ENCODE measurements at places on chromosomes 7 and 10. TPM values are rescaled to one million over a fixed set of nuclear protein-coding genes. Genes with fewer than 3 reads are reported as not detected.
A peak's percentile ranks its signal among the peaks of the same experiment; 100 is the strongest.

UTF1 gene
- not detected for polyA plus RNA-seq

ADGRA1 gene
- polyA plus RNA-seq: not detected

GRCh38 chr7:48388911-48389310, 217.7 kb downstream of the ABCA13 start:
- H3K36me3 ChIP-seq: no peaks in the 10 kb centered on the region
- H3K27me3 ChIP-seq: no peaks in the 10 kb centered on the region
- no peak overlapping the region for H3K27ac ChIP-seq
- H3K4me3 ChIP-seq: no peak overlapping the region
- DNase-seq: no peak
- no peaks in the 10 kb centered on the region for H3K4me1 ChIP-seq

DNA sequence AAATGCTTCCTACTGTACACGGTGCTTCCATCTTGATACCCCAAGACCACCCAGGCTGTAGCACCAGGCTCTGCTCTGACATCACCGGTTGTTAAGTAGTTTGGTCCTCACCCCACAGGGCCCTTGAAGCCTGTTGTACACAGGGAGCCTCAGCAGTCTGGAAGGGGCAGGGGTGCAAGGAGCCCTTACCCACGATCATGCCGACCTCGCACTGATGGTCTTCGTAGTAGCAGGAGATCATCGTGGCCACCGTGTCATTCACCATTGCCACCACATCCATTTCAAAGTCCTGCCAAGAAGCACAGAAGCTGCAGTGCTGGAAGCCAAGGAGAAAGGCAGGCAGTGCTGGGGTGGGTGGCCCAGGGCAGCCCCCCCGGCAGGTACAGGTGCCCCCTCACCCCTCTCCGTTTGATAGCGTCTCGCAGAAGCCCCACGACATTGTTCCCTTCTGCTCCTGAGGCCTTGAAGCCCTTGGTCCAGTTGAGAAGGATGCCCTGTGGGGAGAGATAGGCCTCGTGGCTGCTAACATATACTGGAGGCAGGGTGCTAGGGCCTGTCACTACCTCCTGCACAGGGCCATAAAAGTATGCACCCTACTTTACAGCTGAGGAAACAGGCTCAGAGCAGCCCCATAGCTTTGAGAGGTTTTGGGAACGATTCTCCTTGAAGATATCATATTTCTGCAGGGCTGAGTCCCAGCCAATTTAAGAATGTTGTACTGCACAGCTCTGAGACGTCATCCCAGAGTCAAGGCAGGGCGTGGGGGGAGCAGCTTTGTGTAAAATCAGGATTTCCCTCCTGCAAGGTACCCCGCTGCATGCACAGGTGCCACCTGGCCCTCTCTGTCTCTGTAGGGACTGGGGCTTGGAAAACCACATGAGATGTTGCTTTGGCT, 8.7 kb upstream of the MYL7 start:
- peaks cover 13% of the 10 kb centered on the region for H3K27me3 ChIP-seq
- H3K36me3 ChIP-seq: no peaks in the 10 kb centered on the region
- H3K4me3 ChIP-seq: no peak overlapping the region
- DNase-seq: no peak
- H3K4me1 ChIP-seq: no peaks in the 10 kb centered on the region

SPACDR gene
- polyA plus RNA-seq: 0.60 TPM

MMD2 gene
- not detected for polyA plus RNA-seq

TSPAN13 gene
- polyA plus RNA-seq: 6.7 TPM

GSTO1 gene
- polyA plus RNA-seq: 311 TPM

DNA sequence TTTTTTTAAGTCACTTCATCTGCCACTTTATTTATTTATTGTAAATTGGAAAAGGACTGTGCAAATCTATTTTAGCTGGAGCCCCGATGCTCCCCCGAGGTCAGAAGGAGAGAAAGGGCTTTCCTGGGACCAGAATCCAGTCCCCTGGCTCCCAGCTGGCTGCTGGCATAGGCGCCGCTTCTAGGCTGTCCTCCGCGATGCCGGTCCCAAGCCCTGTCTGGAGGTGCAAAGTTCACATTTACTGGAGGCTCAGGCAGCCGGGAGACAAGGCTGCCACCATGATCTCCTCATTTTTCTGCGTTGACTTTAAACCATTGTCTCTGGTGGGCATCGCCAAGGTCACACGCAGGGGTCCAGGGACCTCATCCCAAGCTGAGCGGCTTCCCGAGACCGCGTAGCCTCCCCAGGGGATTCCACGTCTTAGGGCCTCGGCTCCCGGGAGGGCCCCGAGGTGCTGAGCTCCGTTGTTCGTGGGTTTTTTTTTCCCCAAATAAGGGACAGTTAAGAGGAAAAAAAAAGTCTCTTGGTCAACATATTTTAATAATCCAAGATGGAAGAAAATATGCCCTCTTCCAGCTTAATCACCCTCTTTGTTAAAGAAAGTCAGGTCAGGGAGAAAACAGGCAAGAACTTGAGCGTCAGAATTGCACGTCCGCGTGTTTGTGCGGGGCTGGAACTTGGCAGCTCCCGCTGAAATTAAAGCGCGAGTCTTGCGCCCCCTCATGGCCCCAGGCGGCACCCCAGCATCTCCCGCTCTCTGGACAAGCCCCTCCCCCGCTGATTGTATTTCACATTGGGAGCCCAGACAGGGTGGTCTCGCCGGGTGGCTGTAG, 11.9 kb downstream of the RGR start:
- peak; percentile 25 for DNase-seq
- no peak overlapping the region for H3K27ac ChIP-seq
- H3K4me1 ChIP-seq: no peaks in the 10 kb centered on the region
- no peak overlapping the region for H3K4me3 ChIP-seq
- peaks cover 9% of the 10 kb centered on the region for H3K27me3 ChIP-seq

ARHGAP19 gene
- polyA plus RNA-seq: 9.0 TPM

UCN3 gene
- polyA plus RNA-seq: not detected

GRCh38 chr7:120402801-120403200, 129.8 kb downstream of the KCND2 start:
- H3K27ac ChIP-seq: no peak overlapping the region
- H3K4me3 ChIP-seq: no peak overlapping the region
- H3K36me3 ChIP-seq: no peaks in the 10 kb centered on the region

DNA sequence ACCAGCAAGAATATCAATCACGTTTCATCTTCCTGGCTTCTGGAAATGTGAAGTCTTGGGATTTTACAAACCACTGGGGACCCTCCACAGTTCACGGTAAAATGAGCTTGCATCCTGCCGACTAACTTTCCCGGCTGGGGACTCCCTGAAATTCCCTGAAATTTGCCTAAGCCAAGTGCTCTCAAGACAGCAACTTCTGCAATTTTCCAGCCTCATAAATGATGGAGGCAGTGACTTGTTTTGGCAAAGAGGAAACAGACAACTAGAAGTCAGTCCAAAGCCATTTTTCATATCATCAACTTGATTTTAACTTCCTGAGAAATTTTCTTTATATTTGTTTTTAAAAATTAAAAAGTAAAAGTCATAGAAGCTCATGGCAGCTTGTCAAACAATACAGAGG, 212.3 kb downstream of the FANK1 start:
- DNase-seq: no peak
- H3K4me1 ChIP-seq: no peaks in the 10 kb centered on the region
- no peak overlapping the region for H3K27ac ChIP-seq
- H3K4me3 ChIP-seq: no peak overlapping the region

DNA sequence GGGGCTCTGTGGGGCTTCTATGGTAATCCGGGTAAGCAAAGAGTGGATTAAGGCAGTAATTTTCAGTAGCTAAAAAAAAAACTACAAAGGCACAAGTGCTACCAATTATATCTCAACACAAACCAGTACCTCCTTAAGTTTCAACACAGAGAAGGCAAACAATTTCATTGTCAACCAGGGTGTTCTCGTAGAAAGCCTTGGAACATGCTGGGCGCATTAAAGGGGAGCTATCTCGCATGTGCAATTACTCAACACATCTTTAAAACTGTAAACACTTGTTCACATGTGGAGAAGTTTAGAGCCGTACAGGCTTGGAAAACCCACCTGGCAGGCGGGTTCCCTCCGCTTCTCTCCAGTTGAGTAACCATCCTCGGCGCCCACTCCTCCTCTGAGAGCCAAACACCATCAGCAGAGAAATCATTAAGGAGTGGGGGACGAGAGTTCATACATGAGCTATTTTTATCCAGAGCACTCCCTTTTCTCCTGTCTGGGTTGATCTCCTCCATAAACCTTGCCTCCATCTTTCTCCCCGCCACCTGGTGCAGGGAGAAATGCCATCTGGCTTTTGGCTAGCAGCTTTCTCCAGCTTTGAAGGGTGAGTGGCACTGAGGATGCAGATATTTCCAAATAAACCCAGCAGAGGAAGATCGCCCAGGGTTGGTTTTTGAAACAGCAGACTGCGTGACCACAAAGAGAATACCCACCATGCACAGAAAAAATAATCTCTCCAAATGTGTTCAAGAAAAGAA, 287.1 kb downstream of the WDR11 start:
- H3K4me1 ChIP-seq: no peaks in the 10 kb centered on the region
- no peaks in the 10 kb centered on the region for H3K36me3 ChIP-seq
- no peaks in the 10 kb centered on the region for H3K27me3 ChIP-seq
- no peak overlapping the region for H3K4me3 ChIP-seq
- no peak for DNase-seq

GPR158 gene
- polyA plus RNA-seq: not detected

- H3K36me3 ChIP-seq: peaks cover 13% of the 10 kb centered on the region
These were observed 59.1 kb downstream of the HGF start for GRCh38 chr7:81710751-81711150.
